ENCODE measurements at places on chromosomes 7 and 10. TPM values are rescaled to one million over a fixed set of nuclear protein-coding genes. Genes with fewer than 3 reads are reported as not detected.
A peak's percentile ranks its signal among the peaks of the same experiment; 100 is the strongest.

- H3K27me3 ChIP-seq: no peaks in the 10 kb centered on the region
- no peaks in the 10 kb centered on the region for H3K4me1 ChIP-seq
- H3K27ac ChIP-seq: no peak overlapping the region
- H3K36me3 ChIP-seq: no peaks in the 10 kb centered on the region
- H3K4me3 ChIP-seq: no peak overlapping the region
Observed at GRCh38 chr7:50793947-50794570, 11.4 kb upstream of the GRB10 start.

DNA sequence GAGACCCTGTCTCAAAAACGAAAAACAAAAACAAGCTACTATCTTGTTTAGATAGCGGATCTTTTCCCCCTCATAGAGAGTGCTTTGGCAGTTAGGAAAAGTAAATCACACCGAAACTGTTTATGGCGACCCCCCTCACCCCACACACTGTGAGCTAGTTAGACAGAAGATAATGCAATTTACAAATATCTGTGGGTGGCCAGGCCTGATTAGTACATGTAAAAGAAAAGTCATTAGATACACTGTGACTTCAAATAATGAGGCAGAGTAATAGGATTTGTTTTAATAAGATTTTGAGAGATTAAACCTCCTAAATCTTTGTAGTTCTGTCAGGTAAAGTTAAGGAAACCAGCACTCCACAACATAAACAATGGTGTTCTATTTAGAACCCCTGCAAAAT lies 121.1 kb downstream of the ST7 start:
- no peak overlapping the region for H3K27ac ChIP-seq
- no peaks in the 10 kb centered on the region for H3K27me3 ChIP-seq
- no peak for DNase-seq
- H3K4me1 ChIP-seq: no peaks in the 10 kb centered on the region
- H3K4me3 ChIP-seq: no peak overlapping the region

GRCh38 chr10:2921956-2922680 lies 145.2 kb upstream of the PFKP start:
- H3K27ac ChIP-seq: no peak overlapping the region
- DNase-seq: no peak
- H3K27me3 ChIP-seq: peaks cover 5% of the 10 kb centered on the region
- H3K36me3 ChIP-seq: no peaks in the 10 kb centered on the region
- no peaks in the 10 kb centered on the region for H3K4me1 ChIP-seq
- no peak overlapping the region for H3K4me3 ChIP-seq

GRCh38 chr7:134565643-134566136 lies 16.8 kb downstream of the AKR1B15 start:
- no peaks in the 10 kb centered on the region for H3K27me3 ChIP-seq
- no peak for DNase-seq
- H3K4me1 ChIP-seq: no peaks in the 10 kb centered on the region

GRCh38 chr7:50612704-50613103 lies 47.5 kb upstream of the DDC start:
- no peak overlapping the region for H3K4me3 ChIP-seq
- H3K4me1 ChIP-seq: no peaks in the 10 kb centered on the region
- H3K27me3 ChIP-seq: no peaks in the 10 kb centered on the region
- no peak for DNase-seq

GRCh38 chr7:87866089-87866488 lies 10.1 kb downstream of the SLC25A40 start:
- no peak overlapping the region for H3K27ac ChIP-seq
- H3K36me3 ChIP-seq: no peaks in the 10 kb centered on the region
- no peak for DNase-seq
- no peak overlapping the region for H3K4me3 ChIP-seq
- H3K4me1 ChIP-seq: no peaks in the 10 kb centered on the region

DNA sequence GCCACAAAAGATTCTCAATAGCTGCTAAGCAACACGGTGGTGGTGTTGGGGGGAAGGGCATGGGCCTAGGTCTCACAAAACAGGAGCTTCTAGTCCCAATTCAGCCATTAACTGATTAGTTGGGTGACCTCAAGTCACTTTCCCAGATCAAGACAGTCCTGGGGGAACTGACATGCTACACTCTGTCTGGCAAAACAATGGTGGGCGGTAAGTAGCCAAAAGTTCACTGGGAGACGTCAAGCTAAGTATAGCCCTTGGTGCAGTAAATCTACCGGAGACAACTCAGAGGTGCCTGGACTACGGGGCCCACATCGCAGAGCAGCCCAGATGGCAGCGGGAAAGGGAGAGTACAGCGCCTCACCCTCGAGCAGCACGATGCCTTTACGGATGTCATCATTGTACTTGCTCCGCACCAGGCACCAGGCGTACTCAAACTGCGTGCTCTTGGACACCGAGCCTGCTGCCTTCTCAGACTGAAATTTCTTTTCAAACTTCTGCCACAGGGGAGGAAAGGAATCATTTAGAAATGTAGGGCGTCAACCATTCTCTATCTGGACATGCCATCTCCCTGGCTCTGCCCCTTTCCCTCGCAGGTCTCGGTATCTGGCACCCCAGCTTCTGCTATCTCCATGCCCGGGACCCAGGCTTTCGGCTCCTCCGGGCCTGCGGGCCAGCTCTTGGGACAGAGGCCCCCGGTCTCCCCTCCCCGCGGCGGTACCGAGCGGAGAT lies 1.1 kb downstream of the FIS1 start:
- H3K4me3 ChIP-seq: peak overlapping the region; percentile 84
- H3K4me1 ChIP-seq: peaks cover 6% of the 10 kb centered on the region
- no peaks in the 10 kb centered on the region for H3K27me3 ChIP-seq
- H3K36me3 ChIP-seq: peaks cover 10% of the 10 kb centered on the region
- H3K27ac ChIP-seq: peak overlapping the region; percentile 89

- H3K4me1 ChIP-seq: peaks cover 14% of the 10 kb centered on the region
- H3K4me3 ChIP-seq: no peak overlapping the region
- H3K27me3 ChIP-seq: no peaks in the 10 kb centered on the region
- DNase-seq: no peak
Observed at GRCh38 chr7:28804990-28805389, 153.1 kb downstream of the TRIL start.

DNA sequence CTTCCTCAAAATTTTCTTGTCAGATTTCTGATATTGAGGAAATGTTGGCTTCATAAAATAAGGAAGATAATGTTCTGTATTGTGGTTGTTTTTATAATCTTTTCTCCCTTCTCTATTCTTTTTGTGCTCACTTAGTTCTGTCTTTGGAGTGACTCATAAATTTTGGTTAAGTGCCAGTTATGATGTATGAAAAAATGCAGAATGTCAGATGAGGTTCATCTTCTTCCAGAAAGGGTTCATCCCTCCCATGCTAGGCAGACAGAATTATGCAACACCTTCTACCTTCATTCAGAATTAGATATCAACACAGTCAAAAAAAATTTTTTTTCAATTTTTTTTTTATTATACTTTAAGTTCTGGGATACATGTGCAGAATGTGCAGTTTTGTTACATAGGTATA lies 36.6 kb upstream of the CYP2C19 start:
- no peak overlapping the region for H3K4me3 ChIP-seq
- no peaks in the 10 kb centered on the region for H3K36me3 ChIP-seq
- H3K4me1 ChIP-seq: no peaks in the 10 kb centered on the region
- no peaks in the 10 kb centered on the region for H3K27me3 ChIP-seq
- no peak for DNase-seq

DNA sequence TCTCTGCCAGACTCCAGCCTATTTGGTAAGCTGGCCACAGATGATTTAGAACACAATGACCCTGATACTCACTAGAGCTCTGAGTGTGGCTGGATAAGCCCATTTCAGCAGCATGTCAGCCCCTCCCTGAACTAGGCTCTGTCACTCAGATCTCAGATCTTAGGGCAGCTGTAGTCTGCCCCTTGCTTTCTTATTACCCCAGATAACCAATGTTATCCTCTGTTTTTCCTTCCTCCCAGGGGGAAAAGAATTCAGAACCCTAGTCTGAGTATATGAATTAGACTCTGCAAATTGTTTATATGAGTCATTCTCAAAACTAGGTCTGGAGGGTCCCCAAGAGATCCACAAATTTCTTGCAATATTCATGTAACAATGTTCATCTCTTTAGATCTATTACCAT lies 286.2 kb downstream of the KCNMA1 start:
- no peaks in the 10 kb centered on the region for H3K4me1 ChIP-seq
- no peak for DNase-seq
- no peaks in the 10 kb centered on the region for H3K27me3 ChIP-seq
- no peak overlapping the region for H3K4me3 ChIP-seq

- H3K4me3 ChIP-seq: no peak overlapping the region
- peaks cover 1% of the 10 kb centered on the region for H3K27me3 ChIP-seq
- no peak for DNase-seq
- H3K27ac ChIP-seq: no peak overlapping the region
Observed at GRCh38 chr7:113085781-113086390, 741 bp downstream of the GPR85 start.

TRIL gene
- not detected for total RNA-seq

ADRB1 gene
- total RNA-seq: 4.5 TPM
